ENCODE measurements at places on chromosomes 7 and 10.
A peak's percentile ranks its signal among the peaks of the same experiment; 100 is the strongest.

GRCh38 chr10:48331436-48331835, 25.0 kb downstream of the MAPK8 start:
- DNase-seq: no peak

GRCh38 chr7:8160779-8161345, 101.1 kb downstream of the ICA1 start:
- no peak for DNase-seq

DNA sequence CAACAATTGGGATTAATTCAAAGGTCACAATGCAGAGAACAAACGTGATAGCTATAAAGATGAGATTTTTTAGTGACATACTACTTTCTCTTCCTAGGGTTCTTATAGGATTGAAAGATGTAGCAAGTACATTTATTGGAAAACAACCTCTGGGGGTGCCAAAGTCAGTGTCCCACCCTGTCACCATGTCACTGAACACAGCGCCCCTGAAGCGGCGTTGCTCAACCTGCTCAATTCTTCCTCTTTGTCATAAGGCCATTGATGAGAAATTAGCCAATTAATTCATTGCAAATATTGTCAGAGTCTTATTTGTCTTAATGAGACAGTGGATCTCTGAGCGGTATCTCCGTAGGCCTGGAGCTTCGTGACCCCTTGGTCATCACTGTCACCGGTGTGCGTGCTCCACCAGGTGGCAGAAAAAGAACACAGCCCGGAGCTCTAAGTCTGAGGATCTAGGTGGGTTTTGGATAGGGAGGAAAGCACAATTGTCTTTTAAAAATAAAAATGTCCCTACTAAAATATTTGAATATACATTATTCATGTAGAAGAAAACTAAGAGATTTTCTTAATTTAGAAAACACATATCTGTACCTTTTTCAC, 362.6 kb downstream of the PAXIP1 start:
- no peak for DNase-seq

DNA sequence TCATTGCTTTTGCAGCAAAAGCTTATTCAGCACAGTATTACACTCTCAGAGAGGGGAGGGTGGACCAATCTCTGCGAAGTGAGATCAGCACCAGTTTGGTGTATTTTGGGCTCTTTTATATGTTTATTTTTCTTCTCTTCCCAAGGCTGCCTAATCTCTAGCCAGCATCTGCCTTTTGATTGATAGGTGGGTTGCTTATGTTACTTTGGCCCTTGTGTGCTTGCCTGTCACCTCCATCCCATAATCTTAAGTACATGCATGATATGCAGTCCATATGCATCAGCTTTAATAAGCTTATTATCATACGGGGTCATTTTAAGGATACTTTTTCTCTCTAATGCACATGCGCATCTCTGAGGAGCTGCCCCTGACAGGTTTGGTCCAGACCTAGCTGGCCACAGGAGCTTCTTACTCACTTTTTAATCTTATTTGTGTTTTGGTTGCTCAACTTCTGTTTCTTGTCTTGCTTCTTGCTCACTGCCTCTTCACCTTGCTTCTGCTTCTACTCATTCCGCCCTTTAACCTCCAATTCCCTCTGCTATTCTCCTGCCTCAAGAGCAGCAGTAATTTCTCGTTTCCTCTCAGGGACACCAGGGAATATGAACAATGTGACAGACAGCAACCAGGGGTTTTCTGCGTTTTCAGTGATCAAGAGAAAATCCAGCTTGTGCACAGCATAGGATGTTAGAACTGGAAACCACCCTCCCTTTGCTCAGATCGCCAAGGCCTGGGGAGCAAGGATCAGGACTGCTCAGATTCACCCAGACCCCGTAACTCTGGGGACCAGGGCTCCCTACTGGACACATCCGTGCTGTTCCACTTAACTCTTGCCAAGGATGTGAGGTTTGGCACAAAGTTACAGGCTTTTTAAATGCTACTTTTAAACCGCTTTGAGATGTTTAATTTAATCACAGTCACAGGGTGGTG, 10.0 kb downstream of the RGR start:
- no peak for DNase-seq

DNA sequence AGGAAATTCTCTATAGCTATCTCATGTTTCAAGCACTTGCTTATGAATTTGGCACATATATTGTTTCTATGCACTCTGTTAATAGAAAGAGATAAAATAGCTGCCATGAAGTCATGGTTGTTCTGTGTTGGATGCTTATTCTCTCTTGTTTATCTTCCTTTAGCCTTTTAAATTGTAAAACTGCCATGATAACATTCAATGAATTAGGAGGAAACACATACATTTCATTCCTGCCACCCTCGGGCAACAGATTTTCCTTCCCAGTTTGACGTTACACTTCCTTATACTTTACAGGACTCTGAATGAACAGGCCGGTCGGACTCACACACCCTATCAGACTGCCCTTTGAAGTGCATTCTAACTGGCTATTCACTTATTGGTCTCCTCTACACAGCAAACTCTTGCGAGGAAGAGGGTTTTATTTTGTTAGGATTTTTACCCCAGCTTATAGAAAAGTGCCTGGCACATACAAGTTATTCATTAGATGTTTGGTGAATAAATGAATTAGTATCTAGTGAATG, 65.7 kb upstream of the FERD3L start:
- DNase-seq: no peak

DNA sequence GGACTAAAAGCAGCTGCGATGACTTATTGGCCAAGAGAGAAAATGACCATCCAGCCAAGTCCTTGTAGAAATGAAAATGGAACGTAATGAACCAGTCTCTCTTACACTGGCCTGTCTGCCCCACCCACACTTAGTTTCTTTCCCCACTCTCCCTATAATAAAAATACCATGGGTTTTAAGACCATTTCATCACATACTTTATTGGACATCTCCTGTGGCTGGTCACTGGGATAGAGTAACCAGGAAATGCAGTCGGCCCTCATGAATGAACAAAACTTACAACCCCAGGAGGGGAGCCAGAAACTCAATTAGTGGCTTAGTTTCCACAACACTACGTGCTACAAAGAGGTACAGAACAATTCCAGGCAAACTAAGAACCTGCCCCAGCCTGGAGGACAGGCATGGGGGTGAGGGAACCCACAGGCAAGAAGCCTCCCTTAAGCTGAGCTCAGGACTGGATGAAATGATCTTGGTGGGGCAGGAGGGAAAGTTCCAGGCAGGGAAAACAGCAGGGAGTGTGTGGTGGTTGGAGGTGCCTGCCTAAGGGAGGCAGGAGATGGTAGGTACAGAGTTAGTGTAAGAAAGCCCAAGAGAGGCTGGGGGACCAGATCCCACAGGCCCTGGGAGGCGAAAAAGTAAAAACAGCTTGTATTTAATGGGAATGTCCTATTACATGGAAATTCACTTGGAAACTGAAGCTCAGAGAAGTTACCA, 29.6 kb downstream of the MKI67 start:
- no peak for DNase-seq

- DNase-seq: no peak
Measured at GRCh38 chr7:46292741-46293140, 371.7 kb upstream of the IGFBP3 start.

- no peak for DNase-seq
Measured at GRCh38 chr10:120480065-120480600, 23.1 kb downstream of the PLPP4 start.

GRCh38 chr10:3225561-3225960, 53.0 kb upstream of the PITRM1 start:
- no peak for DNase-seq

GRCh38 chr10:104642658-104643302, 1.7 kb downstream of the SORCS3 start:
- DNase-seq: no peak

GRCh38 chr10:124508070-124508667, 46.5 kb downstream of the LHPP start:
- no peak for DNase-seq

GRCh38 chr10:75859141-75859540, 427.7 kb downstream of the LRMDA start:
- DNase-seq: no peak

GRCh38 chr10:64682043-64682442, 1160.8 kb downstream of the REEP3 start:
- no peak for DNase-seq

- DNase-seq: peak; percentile 83
Measured at GRCh38 chr7:31336202-31337001, 4.1 kb downstream of the NEUROD6 start.

- DNase-seq: no peak
Measured at GRCh38 chr7:75596727-75597614, 104.9 kb downstream of the SPDYE5 start.

DNA sequence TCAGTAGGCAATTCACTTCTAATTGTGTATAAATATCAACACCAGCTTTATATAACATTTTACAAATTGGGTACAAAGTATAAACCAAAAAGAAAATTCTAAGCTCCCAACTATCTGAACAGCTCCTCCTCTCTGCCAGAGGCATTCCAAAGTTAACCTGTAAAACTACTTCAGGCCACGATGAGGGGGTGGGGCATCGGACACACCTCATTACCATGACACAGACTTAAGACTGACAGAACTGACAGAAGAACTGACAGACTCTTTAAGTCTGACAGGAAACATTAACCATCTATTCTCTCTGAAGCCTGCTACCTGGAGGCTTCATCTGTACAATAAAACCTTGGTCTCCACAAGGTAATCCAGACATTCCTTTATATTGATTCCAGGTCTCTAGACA, 12.3 kb downstream of the ESYT2 start:
- DNase-seq: no peak

GRCh38 chr10:96325719-96326373, 21.6 kb downstream of the DNTT start:
- DNase-seq: no peak

- no peak for DNase-seq
Measured at GRCh38 chr10:117519286-117519685, 23.3 kb upstream of the EMX2 start.

- DNase-seq: no peak
Measured at GRCh38 chr10:110992006-110992800, 72.8 kb downstream of the SHOC2 start.

- no peak for DNase-seq
Measured at GRCh38 chr10:130745251-130745650, 566.3 kb downstream of the TCERG1L start.

- DNase-seq: no peak
Measured at GRCh38 chr7:9181356-9181755, 747.9 kb downstream of the NXPH1 start.

DNA sequence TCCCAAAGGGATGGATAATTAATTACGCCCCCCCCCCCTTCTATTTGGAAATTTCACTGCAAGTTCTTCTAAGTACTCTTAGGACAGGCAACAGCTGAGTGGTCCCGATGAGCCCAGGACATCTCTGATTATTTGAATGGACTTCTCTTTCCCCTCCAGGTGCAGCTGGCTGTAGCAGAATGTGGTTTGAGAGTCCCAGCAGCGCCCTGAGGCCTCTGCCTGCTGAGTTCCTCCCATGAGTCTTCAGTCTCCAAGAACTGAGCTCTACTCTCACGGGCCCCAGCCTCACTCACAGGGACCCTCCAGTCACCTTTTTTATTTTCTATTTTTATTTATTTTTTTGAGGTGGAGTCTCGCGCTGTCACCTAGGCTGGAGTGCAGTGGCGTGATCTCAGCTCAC, 63.6 kb upstream of the SFMBT2 start:
- no peak for DNase-seq

GRCh38 chr7:43244232-43244631, 131.8 kb downstream of the HECW1 start:
- no peak for DNase-seq

DNA sequence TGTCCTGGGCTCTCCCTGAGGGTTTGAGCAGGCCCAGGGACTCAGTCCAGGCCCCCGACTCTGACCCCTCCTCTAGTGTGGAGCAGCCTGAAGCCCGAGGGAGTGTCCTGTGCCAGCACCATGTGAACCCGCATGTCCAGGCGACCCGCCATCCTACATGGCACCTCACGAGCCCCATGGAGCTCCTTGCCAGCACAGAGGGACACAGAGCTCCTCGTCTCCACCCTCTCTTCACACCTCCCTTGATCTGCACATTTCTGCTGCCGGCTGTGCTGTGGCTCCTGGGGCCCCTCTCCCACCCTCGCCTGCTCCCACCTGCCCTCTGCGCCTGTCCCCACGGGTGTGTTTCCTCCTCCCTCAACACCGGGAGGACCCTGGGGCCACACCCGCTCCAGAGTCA, 103.5 kb downstream of the ADARB2 start:
- no peak for DNase-seq

- no peak for DNase-seq
Measured at GRCh38 chr7:11539853-11540252, 292.1 kb downstream of the THSD7A start.

DNA sequence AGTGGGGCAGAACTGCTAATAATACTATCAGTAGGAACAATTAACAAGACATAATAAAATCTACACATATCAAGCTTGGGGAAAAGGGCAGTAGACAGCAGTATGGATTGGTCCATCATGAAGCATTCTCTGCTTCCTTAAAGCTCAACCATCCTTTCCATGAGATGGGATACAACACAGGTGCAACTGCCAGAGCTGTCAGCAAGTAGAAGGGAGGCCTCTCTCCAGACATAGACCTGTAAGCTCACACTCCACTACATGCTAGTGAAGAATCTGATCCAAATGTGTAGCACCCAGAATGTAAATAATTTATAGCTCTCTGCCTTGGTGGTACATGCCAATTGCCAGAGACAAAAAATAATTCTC, 41.5 kb upstream of the ANAPC16 start:
- DNase-seq: no peak

DNA sequence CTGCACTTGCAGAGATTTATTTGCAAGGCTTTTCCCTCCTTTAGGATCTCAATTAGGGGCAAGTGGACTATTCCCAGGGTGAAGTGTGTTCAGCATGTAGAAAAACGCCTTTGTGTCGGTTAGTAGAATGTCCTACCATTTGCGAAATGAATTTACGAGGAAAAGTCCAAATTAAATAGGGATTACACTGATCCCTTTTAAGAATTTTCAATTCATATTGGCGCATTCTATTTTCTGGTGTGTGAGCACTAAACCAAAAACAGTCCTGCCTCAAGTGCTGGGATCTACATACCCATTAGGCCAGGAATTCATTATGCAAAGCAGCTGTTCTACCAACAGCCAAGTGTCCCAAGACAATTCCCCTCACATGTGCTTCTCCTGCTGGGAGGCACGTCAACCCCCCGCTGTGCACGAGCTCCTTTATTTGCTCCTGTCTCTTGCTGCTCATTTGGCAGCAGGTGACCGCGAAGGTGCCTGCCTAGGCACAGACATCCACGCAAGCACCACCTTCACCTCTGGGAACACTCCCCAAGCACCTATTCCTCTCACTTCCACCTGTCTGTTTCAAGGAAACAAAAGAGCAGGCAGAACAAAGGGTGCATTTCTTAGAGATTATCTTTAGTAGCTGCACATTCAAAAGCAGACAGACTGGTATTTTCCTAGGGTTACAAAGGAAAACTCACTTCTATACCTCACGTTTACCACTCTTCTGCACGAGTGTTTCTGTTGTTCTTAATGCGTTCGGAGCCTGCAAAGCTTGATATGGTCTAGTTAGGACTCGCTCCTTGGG, 134.6 kb upstream of the FGFR2 start:
- no peak for DNase-seq

DNA sequence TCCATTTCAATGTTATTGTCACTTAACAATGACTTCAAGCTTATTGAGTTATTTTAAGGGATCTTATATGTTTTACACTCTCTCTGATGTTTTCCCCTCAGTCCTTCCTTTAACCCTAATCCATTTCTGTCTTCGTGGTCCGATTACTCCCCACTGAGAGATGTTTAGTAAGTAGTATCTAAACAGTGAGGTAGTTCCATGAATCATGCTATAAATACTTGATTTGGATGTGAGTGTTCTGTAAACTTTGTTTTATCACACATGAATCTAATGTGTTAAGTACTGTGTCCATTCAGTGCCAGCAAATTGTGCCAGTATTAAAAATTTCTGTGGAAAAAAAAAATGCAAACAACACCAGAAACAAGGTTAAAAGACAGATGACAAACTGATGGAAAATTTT, 18.6 kb downstream of the RPP30 start:
- no peak for DNase-seq

All from right lobe of liver (tissue), 6 donors.